GOT3 (cell line): ENCODE measurements at places on chromosomes 3 and 15.

DNA sequence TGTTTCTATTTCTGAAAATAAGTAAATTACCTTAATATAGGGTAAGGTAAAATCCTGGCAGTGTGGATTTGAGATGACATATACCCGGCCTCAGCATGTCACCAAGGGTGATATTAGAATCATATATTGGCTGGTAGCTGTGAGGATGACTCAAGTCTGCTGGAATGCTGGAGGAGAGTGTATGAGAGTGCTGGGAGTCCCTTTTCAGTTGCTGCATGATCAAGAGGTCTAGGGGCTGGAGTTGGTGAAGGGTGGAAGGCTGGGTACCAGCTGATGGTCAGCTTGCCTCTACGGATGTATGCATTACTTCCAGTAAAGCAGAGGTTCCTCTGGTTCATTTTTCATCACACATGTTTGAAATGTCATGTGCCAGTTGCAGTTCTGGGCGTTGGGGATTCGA, 40.6 kb downstream of the SLC25A26 start:
- no peak for DNase-seq

- no peak for DNase-seq
These were observed 8.9 kb downstream of the CA12 start for GRCh38 chr15:63372753-63373152.

DNA sequence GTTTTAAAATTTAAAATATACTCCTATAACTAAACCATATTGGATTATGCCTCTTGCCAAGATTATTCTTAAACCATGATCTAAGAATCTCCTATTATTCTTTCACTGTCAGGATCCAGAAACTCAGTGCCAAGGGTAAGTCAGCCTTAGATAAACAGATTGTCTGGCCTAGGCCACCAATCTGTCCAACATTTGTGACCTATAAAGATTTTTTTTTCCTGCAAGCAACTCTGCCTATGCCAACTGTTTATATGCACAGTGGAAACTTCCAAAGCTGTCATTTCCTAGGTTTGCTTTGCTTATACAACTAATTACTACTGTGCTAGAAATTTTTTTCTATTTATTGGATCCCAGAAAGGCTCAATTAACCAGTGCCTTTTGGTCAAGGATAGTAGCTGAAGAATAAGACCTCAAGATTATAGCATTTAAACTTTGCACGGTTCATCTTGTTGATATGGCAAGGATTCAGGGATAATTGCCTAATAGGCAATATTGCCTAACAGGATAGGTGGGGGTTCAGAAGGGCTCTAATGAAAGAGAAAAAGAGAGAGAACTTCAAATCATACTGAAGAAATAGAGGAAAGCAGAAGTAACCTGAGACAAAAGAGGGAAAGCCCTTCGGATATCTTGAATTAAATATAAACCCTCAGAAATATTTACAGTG, 22.8 kb downstream of the GAP43 start:
- no peak for DNase-seq

DNA sequence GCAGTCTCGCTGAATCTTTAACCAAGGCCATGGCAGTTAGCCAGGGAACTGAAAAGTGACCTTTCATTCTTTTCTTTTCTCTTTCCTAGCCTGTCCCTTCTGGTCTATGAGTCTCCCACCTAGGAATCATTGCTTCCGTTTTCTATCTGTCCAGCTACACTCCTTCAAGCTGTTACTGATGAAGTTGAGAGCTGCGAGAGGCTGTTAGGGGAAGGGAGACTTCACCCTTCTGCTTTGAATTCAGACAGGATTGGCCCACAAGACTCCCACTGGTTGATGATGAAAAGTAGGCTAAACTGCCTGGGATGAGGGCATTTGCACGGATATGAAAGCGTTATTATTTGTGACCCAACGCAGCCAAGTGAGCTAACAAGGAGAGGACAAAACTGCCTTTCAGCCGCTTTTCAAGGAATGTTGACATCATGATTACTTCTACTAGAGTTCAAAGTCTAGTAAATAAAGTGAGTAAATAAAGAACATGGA, 30.2 kb downstream of the EIF4E3 start:
- no peak for DNase-seq

- DNase-seq = no peak
These were observed 513.7 kb downstream of the FOXP1 start for GRCh38 chr3:71069797-71070196.

DNA sequence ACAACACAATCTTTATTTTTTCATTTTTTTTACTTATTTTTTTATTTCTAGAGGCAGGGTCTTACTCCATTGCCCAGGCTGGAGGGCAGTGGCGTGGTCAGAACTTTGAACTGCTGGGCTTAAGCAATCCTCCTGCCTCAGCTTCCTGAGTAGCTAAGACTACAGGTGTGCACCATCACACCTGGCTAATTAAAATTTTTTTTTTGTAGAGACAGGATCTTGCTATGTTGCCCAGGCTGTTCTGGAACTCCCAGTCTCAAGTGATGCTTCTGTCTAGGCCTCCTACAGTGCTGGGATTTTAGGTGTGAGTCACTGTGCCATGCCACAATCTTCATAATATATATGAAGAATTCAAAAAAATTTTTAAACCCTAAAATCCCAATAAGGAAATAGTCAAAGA, 20.8 kb downstream of the HSPBAP1 start:
- DNase-seq = no peak

- no peak for DNase-seq
These were observed 290.7 kb upstream of the CTNNB1 start for GRCh38 chr3:40908612-40909011.

DNA sequence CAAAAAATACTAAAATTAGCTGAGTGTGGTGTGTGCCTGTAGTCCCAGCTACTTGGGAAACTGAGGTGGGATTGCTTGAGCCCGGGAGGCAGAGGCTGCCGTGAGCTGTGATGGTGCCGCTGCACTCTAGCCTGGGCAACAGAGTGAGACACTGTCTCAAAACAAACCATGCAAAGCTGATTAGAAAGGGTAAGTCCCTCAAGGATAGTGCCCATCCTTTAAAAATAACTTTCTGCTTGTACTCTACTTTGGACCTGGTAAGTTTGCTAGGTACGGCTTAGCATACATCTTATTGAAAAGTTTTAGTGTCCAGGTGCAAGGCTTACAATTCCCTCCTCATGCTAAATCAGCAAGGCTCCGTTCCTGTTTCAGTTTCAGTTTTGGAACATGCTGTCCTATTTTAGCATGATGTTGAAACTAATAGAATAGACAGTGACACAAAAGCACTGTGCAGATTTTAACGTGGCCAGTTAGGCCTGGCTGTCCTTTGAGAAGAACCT, 21.4 kb downstream of the FEM1B start:
- DNase-seq = no peak

DNA sequence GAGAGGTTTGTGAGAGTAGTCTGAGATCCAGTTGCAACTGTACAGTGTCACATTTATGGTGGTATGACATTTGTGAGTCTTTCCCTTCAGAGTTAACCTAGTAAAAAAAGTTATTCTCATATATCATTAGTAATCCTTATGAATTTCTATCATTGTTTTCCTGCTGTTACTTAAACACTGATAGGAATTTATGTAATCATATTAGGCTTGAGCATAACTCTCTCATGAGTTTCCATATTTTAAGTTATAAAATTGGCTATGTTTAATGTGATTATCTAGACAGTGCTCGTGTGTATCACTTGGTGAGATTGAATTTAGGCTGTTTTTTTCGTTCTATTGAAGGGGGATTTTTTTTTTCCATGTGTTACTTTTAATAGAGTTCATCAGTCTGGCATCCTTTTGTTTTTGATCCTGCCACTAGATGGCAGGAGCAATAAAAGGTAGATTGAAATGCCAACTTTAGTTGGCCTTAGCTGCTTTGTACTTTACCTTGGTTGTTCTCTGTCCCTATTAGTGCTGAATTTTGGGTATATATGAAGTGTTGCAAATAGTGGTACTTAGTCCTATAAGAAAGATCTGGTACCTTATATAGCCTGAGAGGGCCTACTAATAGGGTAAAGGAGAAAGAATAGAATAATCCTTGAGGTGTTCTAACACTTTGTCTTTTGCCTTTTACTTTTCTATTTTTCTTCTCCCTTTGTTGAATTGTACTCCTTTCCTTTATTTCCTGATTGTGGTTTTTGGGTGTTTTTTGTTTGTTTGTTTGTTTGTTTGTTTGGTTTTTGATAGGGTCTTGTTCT, 17.9 kb downstream of the STT3B start:
- DNase-seq = no peak

GRCh38 chr15:93800805-93801204, 430.6 kb upstream of the MCTP2 start:
- no peak for DNase-seq

GRCh38 chr3:115450036-115450435, 173.3 kb upstream of the GAP43 start:
- DNase-seq = no peak

- DNase-seq = no peak
These were observed 12.6 kb downstream of the IFT57 start for GRCh38 chr3:108209579-108209978.

- no peak for DNase-seq
These were observed 95.1 kb downstream of the OXSM start for GRCh38 chr3:25884981-25885380.

- no peak for DNase-seq
These were observed 12.3 kb upstream of the CRBN start for GRCh38 chr3:3191675-3192285.

DNA sequence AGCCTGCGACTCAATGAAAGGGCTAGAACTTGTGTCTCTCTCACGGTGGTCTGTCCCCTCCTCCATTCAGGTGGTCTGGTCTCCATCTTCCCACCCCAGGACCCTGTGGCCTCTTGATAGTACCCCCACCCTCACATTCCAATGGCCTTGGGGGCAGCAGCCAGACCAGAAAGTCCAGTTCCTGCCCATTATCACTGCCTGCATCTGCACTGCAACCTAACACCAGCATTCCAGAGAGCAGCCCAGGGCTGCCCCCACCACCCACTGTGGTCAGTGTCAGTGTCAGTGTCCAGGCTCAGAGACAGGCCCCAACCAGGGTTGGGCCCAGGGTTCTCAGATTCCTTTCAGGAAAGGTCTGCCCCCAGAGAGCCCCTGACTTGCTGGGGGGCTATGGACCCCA, 12.6 kb downstream of the IGDCC3 start:
- no peak for DNase-seq

DNA sequence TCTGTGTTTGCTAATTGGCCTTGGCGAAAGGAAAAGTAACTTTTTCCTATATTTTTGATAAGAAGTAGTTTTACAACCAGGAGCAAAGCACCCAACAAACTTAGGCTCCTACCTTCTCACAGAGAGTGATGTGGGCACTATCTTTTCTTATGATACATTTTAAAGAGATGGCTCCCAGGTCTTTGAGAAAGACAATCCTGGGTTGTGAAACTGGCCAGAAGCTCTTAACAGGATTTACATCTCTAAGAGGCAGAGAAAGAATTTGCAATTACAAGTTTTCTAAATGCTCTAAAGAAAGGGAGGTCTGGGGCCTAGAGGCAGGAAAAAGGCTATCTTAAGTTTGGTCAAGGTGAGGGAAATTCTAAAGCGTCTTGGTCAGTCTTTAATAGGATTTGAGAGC, 609.7 kb downstream of the VGLL3 start:
- no peak for DNase-seq

- DNase-seq = no peak
These were observed 8.9 kb downstream of the PEAK1 start for GRCh38 chr15:77410701-77411618.

GRCh38 chr3:8303466-8303865, 198.2 kb upstream of the LMCD1 start:
- no peak for DNase-seq

- no peak for DNase-seq
These were observed 42.5 kb downstream of the MUC20 start for GRCh38 chr3:195763076-195763830.

DNA sequence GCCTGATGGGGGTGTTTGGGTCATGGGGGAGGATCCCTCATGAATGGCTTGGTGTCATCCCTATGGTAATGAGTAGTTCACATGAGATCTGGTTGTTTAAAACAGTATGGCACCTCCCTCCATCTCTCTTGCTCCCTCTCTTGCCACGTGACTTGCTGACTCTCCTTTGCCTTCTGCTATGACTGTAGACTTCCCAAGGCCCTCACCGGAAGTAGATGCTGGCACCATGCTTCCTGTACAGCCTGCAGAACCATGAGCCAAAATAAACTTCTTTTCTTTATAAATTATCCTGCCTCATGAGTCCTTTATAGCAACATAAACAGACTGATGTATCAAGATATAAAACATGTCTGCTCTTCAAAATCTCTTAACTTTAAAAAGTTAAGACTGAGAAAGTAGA, 96.1 kb downstream of the TFDP2 start:
- no peak for DNase-seq

- DNase-seq = no peak
These were observed 65.7 kb downstream of the IL1RAP start for GRCh38 chr3:190579514-190580137.

- no peak for DNase-seq
These were observed 528 bp downstream of the LPCAT4 start for GRCh38 chr15:34366271-34367065.

DNA sequence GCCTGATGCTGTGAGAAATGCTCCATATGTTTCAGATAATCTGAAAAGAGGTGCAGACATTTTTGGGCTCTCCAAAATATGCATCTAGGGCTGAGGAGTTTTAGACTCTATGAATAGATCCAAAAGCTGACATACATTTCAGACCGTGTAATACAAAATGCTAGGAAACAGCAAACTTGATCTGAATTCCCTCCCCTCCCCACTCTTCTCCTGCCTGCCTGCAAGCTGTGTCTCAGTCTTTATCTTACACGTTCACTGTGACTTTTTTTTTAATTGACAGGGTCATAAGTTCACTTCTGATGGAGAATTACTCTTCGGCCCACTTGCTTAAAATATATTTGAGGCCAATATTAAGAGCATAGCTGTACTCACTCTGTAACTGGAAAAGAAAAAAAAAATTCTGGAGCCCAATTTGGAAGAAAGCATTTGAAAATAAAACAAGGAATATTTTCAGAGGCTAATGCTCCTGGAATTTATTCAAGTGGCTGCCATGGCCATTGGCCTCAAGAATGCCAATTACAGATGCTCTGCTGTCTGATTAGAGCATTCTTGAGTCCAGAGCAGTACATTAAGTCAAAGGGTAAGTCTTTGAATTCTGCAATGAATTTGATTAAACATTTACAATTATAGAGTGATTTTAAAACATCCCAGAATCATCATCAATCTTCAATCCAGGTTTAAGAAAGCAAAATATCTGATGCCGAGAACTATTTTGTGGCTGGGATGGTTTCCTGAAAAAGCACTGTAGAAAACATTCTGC, 146.2 kb upstream of the SEMA6D start:
- no peak for DNase-seq

GRCh38 chr15:89646416-89647141, 8.7 kb downstream of the KIF7 start:
- DNase-seq = no peak

DNA sequence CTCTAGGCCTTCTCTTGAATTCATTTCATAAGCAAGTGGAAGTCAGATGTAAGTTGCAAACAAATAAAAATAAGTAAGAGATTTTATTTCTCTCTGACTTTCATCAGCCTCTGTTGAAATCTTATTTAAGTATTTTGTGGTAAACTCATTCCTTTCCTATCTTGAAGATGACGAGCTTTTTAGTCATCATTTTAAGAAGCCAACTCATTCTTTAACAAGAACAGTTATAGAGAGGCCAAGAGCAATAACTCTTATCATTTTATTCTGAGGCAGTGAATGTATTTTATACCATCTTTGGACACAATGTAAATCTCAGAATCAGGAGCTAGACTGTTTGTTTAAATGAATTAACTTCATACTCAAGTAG, 147.5 kb upstream of the MBNL1 start:
- DNase-seq = no peak

GRCh38 chr15:82111918-82112317, 66.1 kb upstream of the MEX3B start:
- no peak for DNase-seq
